ENCODE measurements at places on chromosomes 5 and 9. TPM values are rescaled to one million over a fixed set of nuclear protein-coding genes. Genes with fewer than 3 reads are reported as not detected.

Gene MARCHF3
- total RNA-seq = 1.3 TPM

DNA sequence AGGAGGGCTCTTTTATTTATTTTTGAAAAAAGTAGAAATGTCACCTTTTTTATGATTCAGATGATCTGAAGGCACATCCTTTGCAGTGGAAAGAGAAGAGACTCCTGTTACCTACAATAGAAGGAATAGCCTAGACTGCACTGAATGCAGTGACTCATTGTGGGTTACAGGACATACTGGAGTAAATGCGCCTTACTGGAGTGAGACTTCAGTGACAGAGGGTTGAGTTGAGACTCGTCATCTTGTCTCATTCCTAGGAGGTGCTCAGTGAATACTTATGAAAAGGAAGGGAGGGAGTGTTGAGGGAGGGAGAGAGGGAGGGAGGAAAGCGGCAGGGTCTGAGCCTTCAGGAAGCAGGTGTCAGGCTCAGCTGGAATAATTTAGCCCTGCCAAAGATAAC is 25.2 kb downstream of the ANKRA2 start:
- H3K27ac ChIP-seq = peak overlapping the region; percentile 77
- no peaks in the 10 kb centered on the region for H3K36me3 ChIP-seq
- peak; percentile 91 for DNase-seq
- no peaks in the 10 kb centered on the region for H3K27me3 ChIP-seq

DNA sequence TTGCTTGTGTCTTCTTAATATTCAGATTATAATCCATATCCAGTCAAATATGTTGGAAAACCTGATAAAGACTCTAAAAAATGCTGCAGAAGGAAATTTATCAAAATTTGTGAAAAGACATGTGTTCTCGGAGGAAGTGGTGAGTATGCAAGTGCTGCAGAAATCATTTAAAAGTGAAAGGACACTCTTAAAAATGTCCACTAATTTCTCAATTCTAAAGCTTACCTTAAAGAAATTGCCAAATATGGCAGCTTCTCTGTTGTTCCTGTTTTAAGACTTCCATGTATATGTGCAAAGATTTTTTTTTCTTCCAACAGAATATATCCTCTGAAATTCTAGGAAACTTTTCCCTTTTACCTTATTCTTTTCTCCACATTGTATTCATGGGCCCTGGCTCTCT is 32.4 kb downstream of the PTCD2 start:
- H3K4me3 ChIP-seq = no peak overlapping the region
- no peaks in the 10 kb centered on the region for H3K36me3 ChIP-seq
- DNase-seq = no peak

DNA sequence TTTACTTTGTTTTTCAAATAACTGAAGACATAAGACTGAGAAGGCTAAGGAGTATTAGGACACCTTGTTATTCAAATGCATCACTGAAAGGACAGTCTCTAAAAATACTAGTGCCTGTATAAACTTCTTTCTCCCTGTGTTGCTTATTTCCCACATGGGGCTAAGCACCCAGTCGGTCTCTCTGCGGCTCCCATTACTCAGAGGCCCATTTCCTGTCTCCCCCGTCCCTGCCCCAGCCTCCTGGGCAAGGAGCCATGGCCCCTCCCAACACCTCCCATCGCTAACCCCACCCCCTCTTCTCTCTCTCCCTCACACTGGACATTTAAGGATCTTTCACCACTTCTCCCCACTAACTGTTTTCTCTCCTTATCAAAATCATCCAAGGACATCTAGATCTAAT is 81.9 kb downstream of the EBF1 start:
- H3K36me3 ChIP-seq = no peaks in the 10 kb centered on the region
- no peak overlapping the region for H3K27ac ChIP-seq
- no peak overlapping the region for H3K4me3 ChIP-seq
- no peaks in the 10 kb centered on the region for H3K27me3 ChIP-seq
- DNase-seq = peak; percentile 60

Gene MYORG
- 4.7 TPM for total RNA-seq

DNA sequence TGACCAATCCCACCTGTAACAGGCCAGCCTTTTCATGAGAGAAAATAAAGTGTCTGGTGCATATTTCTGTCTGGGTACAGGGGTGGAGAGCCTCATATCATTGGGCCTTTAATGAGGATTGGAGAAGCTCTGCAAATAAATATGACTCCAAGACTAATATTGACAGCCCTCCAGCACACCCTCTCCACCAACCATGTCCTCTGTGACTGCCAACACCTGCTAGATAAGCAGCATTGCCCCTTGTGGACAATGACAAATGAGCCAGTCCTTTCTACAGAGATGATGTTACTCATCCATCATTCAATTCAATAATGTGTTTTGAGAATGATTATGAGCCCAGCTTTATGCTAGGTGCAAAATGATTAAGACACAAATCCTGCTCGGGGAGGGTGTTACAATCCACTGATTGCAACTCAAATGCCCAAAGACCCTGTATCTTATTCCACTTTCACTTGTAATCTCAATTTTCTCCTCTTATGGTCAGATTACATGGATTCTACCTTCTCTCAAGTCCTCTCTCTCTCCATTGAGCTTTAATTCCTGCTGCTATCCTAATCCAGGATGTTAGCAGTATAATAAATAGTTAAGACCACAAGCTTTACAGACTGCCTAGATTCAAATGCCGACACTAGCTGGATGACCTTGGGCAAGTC is 2.1 kb upstream of the GFRA3 start:
- H3K4me1 ChIP-seq = no peaks in the 10 kb centered on the region
- no peak for DNase-seq
- H3K4me3 ChIP-seq = no peak overlapping the region
- H3K27me3 ChIP-seq = no peaks in the 10 kb centered on the region
- H3K27ac ChIP-seq = no peak overlapping the region

Gene NPR3
- 5.8 TPM for total RNA-seq

Gene TLX3
- total RNA-seq = not detected

GRCh38 chr5:131378721-131379541 is 115.1 kb downstream of the CDC42SE2 start:
- H3K27ac ChIP-seq = peak overlapping the region; percentile 67
- no peak for DNase-seq
- H3K27me3 ChIP-seq = no peaks in the 10 kb centered on the region
- peaks cover 16% of the 10 kb centered on the region for H3K4me1 ChIP-seq
- H3K4me3 ChIP-seq = no peak overlapping the region
- H3K36me3 ChIP-seq = no peaks in the 10 kb centered on the region

DNA sequence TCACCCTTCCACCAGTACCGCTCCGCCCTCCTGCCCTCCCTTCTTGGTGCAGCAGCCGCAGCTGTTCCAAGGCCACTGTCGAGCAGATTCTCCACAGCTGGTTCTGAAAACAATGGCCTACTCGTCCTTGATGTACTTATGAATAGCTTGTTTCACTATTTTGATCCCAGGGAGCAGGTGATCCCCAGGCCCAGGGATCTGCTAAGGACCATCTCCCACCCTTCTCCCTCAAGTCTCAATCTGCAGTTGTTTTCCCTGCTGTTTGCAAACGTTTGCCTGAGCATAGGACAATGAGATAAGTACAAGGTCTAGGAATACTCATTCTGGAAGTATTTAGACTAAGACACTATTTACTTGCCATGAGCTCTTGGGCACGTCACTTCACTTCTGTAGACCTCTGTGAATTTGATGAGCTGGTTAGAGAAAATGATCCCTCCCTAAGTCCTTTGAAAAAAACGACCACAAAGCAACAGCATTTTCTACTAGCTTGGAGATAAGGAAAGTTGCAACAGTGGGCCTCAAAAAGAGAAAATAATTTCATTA is 1.8 kb downstream of the LURAP1L start:
- peak; percentile 37 for DNase-seq
- H3K27ac ChIP-seq = peak overlapping the region; percentile 92
- H3K4me1 ChIP-seq = peaks cover 25% of the 10 kb centered on the region
- no peaks in the 10 kb centered on the region for H3K27me3 ChIP-seq
- H3K4me3 ChIP-seq = peak overlapping the region; percentile 86

DNA sequence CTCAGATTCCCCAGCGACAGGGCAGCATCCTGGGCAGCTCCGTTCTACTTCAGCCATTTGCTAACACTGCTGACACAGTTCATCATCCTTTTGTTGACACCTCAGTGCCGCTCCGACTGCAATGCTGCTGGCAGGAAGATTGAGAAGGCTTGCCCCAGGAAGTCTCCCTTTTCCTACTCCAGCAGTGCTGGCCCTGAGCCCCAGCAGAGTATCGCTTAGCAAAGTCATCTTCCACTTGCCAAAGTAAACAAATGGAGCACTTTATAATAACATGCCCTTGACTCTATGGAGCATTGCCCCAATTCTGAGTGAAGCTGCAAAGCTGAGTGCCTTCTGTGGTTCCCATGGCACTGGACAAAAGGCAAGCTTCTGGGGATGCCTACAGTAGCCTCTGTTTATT is 32.2 kb downstream of the PRLR start:
- no peak overlapping the region for H3K4me3 ChIP-seq
- no peaks in the 10 kb centered on the region for H3K36me3 ChIP-seq
- H3K27ac ChIP-seq = no peak overlapping the region
- 0 out of 2 replicates have a peak, but pooled peaks cover 20% of the 10 kb centered on the region for H3K4me1 ChIP-seq
- DNase-seq = peak; percentile 67

Measured in PC-3 (cell line).